ENCODE measurements at places on chromosomes 2 and 18.

- no peak for DNase-seq
Measured at GRCh38 chr2:142983174-142983573, 105.7 kb downstream of the KYNU start.

GRCh38 chr2:207970147-207970825 is 55.0 kb downstream of the PLEKHM3 start:
- no peak for DNase-seq

DNA sequence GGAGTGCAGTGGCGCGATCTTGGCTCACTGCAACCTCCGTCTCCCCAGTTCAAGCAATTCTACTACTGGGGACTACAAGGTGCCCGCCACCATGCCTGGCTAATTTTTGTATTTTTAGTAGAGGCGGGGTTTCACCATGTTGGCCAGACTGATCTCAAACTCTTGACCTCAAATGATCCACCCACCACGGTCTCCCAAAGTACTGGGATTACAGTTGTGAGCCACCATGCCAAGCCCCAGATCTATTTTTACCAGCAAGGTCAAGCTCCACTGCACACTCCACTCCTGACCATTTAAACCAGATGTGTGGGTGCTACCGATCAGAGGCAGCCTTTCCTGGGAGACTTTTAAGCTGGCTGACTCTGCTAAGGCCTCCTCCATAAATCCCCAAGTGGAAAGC is 67.5 kb upstream of the CD226 start:
- DNase-seq = no peak

DNA sequence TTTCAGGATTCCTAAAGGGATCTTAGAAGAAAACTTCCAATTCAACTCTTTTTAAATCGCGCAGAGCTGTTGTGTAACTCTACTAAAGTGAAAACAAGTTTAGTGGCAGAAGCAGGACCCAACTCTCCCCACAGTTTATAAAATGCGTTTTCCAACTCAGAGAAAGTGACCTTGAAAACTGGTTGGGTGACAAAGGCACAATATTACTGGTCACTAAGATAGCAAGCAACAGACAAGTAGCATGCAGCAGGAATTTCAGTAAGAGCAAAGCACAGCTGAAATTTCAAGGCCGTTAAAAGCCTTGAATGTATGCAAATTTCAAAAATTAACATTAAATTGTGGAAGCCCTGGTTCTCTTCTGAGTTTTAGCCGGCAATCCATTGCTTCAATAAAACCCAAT is 66.9 kb downstream of the STK39 start:
- no peak for DNase-seq

- no peak for DNase-seq
Measured at GRCh38 chr2:219861307-219861706, 233.9 kb downstream of the SLC4A3 start.

DNA sequence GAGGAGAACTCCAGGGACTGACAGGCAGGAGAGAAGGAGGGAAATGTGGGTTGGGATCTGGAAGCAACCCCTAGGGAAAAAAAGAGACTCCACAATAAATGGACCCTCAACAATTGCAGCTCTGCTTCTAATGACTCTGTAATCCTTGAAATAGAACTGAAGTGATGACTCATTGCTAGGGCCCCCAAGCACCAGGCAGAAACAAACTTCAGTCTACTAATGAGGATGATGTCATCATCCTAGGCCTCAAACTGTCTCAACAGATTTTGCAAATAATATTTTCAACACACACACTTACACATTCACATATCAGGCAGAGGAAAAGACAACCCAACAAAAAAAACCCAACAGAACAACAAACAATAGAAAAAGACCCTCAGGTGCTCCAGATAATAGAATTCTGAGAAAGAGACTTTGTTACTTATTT is 143.3 kb downstream of the HDAC4 start:
- DNase-seq = no peak

GRCh38 chr2:217783243-217783642 is 219.6 kb downstream of the TNS1 start:
- DNase-seq = no peak

DNA sequence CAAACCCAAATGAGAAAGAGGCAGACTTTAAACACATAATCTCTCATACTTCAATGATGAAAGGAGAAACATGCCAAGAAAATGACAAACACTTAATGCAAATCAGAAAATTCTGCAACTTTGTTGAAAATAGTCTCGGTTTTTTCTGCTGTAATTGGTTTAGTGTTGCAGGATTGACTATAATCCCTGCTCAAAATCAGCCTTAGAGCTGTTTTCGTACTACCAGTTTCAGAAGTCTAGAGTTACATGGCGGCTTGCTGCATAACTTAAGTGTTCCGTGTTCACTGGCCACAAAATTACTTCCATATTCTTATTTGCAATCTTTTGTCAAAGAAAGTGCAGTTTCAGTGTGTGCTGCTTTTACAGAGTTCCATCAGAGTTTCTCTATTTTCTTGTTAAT is 48.9 kb upstream of the ITGAV start:
- DNase-seq = no peak

GRCh38 chr18:74154716-74155115 is 6.4 kb downstream of the TIMM21 start:
- no peak for DNase-seq

DNA sequence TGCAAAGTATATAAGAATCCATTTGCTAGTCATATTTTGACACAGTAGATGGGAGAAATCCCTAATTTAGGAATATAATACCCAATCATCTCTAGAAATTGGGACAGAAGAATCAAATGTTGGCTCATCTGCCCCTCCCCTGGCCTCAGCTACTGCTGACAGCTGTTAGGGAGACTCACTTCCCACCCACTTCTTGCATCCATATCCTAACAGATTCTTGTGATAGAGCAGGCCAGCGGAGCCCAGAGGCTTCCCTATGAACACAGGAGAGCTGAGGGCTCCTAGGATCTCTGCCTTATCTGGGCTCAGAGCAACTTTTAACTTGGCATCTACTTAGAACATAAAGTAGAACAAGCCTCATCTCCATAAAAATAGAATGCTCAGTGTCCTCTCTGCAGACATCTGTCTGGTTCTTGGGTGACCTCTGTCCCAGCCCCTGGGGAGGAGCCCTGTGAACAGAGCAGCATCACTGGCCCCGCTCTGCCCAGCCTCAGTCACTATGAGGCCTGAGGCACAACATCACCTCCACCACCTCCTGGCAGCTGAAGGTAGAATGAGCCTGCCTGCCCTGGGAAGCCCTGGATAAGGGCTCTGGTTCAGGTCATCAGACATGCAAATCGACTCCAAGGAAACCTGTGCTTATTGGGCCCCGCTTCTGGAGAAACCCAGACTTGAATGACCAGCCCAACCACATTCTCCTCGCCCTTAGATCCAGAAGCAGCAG is 229.7 kb downstream of the ANKRD36B start:
- no peak for DNase-seq

- DNase-seq = no peak
Measured at GRCh38 chr18:48850822-48851598, 99.8 kb downstream of the SMAD7 start.

GRCh38 chr2:240833724-240834285 is 13.8 kb upstream of the KIF1A start:
- DNase-seq = no peak

- DNase-seq = no peak
Measured at GRCh38 chr2:235444101-235444597, 49.7 kb upstream of the AGAP1 start.

DNA sequence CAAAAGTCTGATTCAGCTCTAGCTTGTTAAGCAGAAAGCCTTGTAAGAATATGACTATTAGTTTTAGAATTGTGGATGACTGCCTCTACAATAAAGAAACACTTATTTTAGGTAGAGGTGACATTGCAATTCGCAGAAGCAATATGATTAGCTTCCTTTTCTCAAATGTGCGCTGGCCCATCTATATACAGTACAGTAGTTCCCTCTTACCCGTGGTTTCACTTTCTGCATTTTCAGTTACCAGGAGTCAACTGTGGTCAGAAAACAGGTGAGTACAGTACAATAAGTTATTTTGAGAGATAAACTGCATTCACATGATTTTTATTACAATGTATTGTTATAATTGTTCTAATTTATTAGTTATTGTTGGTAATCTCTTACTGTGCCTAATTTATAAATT is 405.1 kb downstream of the GPD2 start:
- DNase-seq = no peak

DNA sequence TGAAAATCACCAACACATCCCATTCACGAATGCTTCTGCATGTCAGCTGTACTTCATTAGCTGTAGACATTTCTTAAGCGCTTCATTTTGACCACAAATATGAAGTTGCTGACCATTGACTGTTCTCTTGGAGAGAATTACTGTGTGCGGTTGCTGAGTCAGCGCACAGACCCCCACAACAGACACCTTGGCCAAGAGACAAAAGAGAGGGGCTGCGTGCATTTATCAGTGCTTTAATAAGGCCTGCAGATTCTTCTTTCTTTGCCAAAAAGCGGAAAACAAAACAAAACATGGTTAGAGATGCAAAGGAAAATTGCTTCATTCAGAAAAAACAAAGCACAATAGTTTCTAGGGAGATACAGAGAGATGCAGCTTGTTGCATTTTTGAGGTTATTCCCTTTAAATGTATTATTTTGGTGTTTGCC is 174.7 kb downstream of the ACKR3 start:
- DNase-seq = no peak

DNA sequence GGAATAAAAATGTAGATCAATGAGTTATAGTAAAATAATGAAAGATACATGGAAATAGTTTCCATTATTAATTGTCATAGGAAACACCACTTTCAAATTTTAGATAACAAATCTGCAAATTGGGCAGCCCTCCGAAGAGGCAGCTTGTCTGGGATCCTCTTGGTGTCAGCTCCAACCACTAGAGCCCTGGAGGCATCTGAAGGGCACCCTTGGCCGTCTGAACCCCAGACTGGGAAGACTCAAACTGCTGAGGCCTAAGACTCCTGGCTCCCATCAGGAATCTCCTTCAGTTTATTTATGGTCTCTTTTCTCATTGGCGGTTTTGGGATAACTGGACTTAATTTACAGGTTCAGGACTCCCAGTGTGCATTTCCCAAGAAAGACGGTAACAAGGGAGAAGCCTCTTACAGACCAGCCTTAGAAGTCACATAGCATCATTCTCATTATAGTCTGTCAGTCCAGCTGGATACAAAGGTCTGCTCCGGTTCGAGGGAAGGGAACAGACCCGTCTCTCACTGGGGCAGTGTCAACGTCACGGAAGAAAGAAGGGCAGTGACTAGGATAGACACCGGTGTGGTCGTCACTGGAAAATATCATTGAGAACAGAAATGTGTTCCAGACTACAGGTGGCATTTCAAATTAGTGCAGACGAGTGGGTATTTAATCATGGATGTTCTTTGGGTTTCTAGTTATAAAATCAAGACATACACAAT is 390.7 kb upstream of the NETO1 start:
- no peak for DNase-seq
